SHP77 treated with DMSO at 0.1 percent for 48 hours (cell line): ENCODE measurements at places on chromosomes 13 and 19.
A peak's percentile ranks its signal among the peaks of the same experiment; 100 is the strongest.

DNA sequence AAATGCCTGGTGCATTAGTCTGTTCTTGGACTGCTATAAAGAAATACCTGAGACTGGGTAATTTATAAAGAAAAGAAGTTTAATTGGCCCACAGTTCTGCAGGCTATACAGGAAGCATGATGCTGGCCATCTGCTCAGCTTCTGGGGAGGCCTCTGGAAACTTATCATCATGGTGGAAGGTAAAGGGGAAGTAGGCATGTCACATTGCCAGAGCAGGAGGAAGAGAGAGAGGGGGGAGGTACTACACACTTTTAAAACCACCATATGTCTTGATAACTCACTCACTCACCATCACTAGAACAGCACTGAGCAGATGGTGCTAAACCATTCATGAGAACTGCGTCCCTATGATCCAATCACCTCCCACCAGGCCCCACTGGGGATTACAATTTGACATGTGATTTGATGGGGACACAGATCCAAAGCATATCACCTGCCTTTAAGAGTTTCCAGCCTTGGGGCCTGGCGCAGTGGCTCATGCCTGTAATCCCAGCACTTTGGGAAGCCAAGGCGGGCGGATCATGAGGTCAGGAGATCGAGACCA is 219.0 kb downstream of the KATNAL1 start:
- DNase-seq: no peak

DNA sequence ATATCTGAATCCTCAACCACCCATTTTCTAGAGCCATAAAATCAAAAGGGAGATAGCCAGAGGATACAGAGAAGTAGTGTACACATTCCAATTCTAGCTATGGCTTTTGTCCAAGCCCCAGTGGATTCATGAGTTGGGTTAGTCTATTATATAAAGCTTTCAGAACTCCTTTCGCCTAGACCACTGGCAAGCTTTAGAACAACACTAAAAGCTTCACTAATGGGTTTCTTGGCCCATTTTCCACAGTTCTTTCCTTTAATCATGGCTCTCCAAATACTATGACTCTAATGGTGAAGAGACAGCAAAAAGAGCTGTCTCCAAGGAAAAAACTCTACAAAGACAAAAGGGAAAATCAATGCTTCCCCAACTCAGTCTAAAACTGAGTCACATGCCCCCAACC is 48.2 kb upstream of the SLITRK5 start:
- no peak for DNase-seq

DNA sequence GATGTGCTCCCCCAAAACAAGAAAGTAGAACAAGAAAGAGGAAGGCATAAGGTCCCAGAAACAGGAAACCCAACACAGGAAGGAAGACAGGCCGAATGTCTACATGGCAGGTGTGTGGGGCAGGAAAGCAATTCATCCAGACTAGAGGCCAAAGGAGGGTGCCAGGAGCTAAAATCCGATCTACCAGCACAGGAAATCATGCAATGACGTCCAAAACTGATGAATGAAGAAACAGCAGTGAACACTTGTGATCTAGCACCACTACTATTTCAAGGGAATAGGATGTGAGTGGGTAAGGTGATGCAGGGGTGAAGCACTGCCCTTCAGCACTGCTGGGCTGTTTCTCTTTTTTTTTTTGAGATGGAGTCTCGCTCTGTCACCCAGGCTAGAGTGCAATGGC is 59.1 kb downstream of the DOCK9 start:
- DNase-seq: no peak

GRCh38 chr13:43071824-43072223 is 48.4 kb downstream of the DNAJC15 start:
- DNase-seq: no peak

GRCh38 chr19:12932392-12933286 is 872 bp downstream of the FARSA start:
- no peak for DNase-seq

GRCh38 chr19:36418287-36419001 is at the start of gene ZFP82:
Gene ZFP82 (minus strand): TSS chr19:36418644. CDS start chr19:36409789, 8,855 bp downstream.
- no peak for DNase-seq

DNA sequence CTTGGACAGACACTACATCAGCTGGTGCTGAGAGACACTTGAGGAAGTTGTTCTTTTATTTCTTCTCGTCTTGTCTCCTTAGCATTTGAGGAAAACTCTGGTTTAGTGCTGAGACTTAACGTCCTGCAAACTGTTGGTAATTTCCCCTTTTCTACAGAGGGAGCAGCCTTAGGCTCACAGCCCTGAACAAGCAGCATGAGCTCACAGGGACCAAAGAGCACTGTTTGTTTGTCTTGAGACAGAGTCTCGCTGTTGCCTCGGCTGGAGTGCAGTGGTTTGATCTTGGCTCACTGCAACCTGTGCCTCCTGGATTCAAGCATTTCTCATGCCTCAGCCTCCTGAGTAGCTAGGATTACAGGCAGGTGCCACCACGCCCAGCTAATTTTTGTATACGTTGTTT is 5.5 kb downstream of the ZNF805 start:
- DNase-seq: no peak

- DNase-seq: no peak
Observed at GRCh38 chr19:53332484-53332883, 1.1 kb upstream of the ZNF845 start.

DNA sequence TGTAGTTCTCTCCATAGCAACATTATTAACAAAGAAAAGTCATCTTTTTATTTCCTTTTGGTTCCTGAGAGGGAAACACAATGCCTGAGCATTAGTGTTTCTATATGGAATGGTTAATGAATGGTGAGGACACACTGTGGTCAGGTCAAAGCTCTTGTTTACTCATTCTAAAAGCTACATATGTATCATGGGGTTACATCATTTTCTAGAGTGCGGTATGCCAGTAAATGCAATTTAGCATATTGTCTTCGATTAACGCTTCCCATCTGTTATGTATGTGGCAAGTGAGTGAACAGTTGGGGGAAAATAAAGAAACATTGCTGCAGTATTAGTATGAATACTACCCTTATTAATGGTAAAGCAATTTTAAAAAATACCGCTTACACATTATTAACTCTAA is 1152.2 kb upstream of the SPRY2 start:
- no peak for DNase-seq

DNA sequence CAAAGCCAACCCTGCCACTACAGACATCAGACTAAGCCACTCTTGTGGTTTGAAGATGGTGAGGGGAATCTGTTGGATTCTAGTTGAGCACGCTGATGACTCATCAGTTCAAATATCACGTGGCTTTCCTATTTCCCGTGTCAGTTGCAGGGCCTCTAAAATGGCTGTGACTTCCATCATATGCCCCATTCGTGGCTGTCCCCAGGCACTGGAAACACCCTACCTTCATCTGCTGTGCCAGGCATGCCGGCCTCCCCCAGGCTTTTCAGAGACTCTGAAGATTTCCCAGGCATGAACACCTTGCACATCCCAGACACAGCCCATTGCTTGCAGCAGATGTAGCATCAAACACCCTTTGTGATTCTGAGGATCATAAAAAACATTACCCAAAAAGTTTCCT is 659.9 kb downstream of the UQCRFS1 start:
- DNase-seq: no peak

DNA sequence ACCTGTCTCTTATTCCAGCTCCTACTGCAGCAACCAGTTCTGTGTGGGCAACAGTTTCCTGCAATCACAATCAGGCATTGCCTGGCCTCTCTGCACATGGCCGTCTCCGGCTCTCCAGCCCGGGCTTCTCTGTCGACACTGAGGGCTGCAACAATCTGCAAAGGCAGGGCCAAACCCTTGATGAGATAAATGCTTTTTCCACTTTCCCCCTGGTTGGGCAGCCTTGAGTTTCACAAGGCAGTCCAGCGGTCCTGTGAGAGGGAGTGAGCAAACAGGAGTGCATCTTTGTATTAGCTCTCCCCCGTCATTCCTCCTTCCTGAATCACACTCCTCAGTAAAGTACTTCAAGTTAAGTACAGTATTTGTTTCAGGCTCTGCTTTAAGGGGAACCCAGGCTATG is 40.7 kb upstream of the VWA8 start:
- no peak for DNase-seq

DNA sequence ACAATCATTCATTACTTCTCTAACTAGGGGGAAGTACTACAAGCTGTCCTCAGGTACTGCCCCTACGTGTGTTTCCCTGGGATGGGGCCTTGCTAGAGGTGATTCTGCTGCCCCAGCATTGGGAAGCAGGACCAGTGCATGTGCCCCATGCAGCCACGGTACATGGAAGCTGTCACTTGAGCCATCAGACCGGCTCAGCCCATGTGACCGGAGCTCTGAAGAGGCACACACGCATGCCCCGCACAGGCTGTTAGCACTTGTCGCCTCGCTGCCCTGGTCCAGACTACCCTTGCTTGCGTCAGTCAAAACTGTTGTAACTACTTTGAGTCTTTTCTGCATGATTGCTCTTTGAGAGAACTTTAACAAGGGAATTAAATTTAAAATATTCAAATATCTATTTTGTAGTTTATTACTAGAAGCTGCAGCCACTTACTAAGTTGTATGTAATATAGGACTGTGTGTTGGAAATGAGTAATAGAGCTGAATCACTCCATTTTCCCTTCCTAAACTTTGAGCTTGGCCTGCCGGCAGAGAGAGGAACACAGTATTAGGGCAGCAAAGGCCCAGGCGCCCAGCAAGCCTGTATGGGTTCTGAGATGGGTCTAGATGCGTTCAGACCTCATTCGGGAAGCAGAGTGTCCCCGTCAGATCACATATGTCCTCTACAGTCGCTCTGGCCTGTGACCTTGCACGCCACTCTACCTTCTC is 42.2 kb downstream of the DHRS12 start:
- DNase-seq: no peak

DNA sequence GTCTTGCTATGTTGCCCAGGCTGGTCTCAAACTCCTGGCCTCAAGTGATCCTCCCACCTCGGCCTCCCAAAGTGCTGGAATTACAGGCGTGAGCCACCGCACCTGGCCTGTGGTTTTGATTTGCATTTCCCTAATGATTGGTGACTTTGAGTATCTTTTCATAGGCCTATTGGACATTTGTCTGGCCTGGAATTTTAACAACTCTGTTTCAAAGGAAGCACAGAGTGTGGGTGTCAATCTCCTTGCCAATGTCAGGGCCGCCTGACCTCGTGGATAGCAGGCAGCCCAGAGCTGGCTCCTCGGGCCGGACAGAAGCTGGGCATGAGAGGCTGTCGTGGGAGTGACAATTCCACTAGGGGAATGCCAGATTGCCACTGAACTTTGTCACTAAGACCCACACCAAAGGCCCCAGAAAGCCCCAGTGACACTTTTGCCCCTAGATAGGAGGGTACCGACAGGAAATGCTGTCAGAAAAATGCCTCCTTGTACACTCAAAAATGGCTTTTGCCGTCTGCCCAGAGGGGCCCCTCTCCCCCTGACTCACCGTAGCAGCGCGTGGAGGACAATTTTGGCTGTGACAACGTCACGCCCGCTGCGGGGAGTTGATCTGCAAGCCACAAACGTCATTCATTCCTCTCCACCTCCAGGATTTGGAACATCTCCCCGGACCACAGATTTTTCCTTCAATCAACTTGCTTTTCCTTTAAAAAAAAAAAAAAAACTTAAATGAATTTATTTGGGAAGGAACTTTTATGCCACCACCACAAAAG is 11.7 kb upstream of the ADGRE5 start:
- no peak for DNase-seq

DNA sequence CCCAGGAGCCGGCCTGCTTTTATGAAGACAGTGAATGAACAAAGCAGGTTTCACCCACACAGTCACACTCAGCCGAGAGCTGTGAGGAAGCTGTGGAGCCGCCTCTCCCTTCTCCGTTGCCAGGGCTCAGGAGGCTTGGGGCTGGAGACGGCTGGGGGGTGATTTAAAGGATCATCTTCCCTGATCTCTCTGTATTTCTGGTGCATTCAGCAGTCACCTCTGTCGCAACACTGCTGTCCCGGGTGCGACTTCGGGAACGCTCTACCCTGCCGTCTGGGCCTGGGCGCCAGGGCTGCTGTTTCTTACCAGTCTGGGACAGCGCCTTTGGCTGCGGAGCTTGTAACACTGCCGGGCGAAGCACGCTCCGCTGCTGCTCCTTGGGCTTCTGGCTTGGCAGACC is 18.1 kb downstream of the CAPS start:
- DNase-seq: no peak

DNA sequence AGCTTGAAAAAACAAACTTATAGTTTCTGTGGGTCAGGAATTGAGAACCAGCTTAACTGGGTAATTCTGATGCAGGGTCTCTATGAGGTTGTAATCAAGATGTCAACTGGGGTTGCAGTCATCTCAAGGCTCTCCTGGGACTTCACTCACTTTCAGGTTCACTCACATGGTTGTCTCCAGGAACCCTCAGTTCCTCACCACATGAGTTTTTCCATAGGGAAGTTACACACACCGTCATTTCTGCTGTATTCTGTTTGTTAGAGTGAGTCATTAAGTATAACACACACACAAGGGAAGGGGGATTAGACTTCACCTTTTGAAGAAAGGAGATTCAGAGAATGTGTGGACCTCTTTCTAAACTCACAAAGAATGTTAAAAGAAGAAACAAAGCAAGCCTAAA is 34.9 kb upstream of the MLNR start:
- no peak for DNase-seq

- DNase-seq: no peak
Observed at GRCh38 chr19:653425-653824, 9.6 kb downstream of the RNF126 start.

GRCh38 chr19:4115050-4115817 is 8.7 kb downstream of the MAP2K2 start:
- DNase-seq: no peak

- no peak for DNase-seq
Observed at GRCh38 chr19:34120846-34121639, 51.3 kb upstream of the LSM14A start.

GRCh38 chr13:50905256-50905655 is 4.3 kb upstream of the RNASEH2B start:
- DNase-seq: no peak

DNA sequence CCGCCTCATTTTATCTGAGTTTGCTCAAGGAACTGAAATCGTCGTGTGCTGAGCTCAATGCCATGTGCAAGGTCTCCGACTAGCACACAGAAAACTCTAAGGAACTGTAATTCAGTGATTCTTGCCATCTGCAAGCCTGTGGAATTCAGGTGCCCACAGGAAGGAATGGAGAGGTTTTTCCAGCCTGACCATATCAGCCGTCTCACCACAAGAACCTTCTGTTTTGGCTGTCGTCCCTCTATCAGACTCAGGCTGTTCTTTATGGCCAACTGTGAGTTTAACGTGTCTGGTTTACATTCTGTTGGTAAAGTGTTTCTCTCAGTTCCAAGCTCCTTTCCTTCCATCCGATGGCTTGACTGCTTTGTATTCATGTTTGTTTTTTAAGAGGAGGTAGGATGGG is 293.5 kb downstream of the SPRY2 start:
- no peak for DNase-seq

- no peak for DNase-seq
Observed at GRCh38 chr13:98310485-98311199, 133.6 kb upstream of the RNF113B start.

- DNase-seq: no peak
Observed at GRCh38 chr19:4042731-4043082, 24.0 kb downstream of the ZBTB7A start.

- DNase-seq: no peak
Observed at GRCh38 chr13:59885076-59885475, 278.7 kb downstream of the DIAPH3 start.

- DNase-seq: no peak
Observed at GRCh38 chr13:79307866-79308298, 98.2 kb downstream of the RBM26 start.

- DNase-seq: peak; percentile 57
Observed at GRCh38 chr19:52923778-52924593, 758 bp upstream of the ZNF888 start.
